ENCODE measurements at places on chromosomes 13 and 19.

DNA sequence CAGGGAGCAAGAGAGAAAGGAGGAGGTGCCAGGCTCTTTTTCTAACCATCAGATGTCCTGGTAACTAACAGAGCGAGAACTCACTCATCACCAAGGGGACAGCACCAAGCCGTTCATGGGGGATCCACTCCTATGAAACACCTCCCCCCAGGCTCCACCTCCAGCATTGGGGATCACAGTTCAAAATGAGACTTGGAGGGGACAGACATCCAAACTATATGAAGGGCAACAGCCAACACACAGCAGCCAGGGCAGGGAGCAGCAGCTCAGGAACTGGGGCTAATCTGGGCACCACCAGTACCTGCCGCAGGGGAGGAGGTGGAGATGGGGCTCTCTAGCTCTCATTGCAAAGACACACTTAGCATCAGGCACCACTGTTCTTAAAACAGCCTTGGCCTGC is 34.3 kb upstream of the VSTM2B start:
- no peak for DNase-seq

GRCh38 chr13:58324161-58324560 is 692.6 kb downstream of the PCDH17 start:
- DNase-seq, result no peak

DNA sequence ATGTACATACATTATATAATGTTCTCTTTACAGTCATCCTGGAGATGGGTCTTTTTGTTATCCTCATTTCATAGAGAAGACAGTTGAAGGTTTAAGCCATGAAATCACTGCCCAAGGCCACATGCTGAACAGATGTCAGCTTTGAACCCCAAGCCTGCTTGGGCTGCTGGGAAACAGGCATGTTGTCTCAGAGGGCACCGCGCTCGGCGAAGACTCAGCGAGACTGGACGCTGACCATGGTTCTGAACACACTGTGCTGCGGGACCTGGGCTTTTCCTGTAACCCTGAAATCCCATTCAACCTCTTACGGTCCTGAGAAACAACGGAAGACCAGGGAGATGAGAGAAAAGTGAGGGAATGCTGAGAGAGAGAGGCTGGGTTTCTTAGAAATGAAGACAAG is 27.3 kb downstream of the LRFN3 start:
- DNase-seq, result peak; percentile 39

GRCh38 chr13:48448959-48449614 is 36.2 kb upstream of the LPAR6 start:
- DNase-seq, result no peak

GRCh38 chr13:33875618-33876401 is 57.9 kb downstream of the RFC3 start:
- DNase-seq, result no peak

- DNase-seq, result no peak
Measured at GRCh38 chr13:100566543-100566942, 22.0 kb downstream of the GGACT start.

GRCh38 chr13:32880636-32881035 is 135.6 kb upstream of the KL start:
- DNase-seq, result no peak

- DNase-seq, result peak; percentile 59
Measured at GRCh38 chr19:47239610-47240296, 8.8 kb upstream of the BBC3 start.

GRCh38 chr13:93361703-93362102 is 135.1 kb downstream of the GPC6 start:
- no peak for DNase-seq
